ENCODE measurements at places on chromosomes 7 and 10. TPM values are rescaled to one million over a fixed set of nuclear protein-coding genes. Genes with fewer than 3 reads are reported as not detected.

DNA sequence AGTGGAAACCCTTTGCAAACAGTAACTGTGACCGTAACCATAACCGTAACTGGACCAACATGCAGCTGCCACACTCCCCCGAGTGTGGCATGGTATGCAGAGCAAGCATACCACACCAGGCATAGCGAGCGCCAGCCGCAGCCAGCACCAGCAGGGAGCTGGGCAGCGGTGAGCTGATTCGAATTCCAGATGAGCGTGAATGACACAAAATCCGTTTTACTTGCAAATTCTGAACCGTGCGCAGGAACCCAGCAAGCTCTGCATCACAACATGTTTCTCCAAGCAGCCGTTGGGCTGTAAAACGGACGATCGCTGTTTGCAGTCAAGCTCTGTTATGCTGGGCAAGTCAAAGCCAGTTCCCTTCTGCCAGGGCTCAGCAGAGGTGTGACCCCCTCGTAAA, 111.1 kb downstream of the OAT start:
- no peak for DNase-seq

The WNT2 gene
- polyA plus RNA-seq: 32.6 TPM

The OR9A2 gene
- not detected for polyA plus RNA-seq

DNA sequence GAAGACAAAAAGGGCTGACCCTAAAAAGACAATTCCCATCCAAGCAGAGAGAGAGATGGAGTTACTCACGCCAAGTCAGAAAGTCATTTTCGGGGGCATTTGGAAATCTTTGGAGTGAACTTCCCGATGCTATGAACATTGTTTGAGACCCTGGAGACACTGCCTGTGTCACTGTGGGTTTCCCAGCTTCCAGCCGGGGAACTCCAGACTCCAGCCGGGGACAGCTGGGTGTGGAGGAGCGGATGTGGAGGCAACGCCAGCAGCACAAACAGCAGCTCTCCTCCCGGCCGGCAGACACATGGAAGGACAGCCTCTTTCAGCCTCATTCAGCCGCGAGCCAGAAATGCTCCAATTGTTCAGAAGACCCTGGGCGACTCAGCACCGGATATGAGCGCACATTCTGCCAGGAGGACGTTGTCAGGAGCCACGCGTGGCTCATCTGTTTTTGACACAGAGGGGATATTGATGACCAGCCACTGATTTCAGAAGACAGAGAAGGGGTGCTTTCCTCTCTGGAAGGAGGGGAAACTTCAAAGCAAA, 97.6 kb downstream of the PRPF18 start:
- DNase-seq: no peak
